Naive thymus-derived CD4-positive, alpha-beta T cell (primary cell): ENCODE measurements at places on chromosomes 4 and X. TPM values are rescaled to one million over a fixed set of nuclear protein-coding genes. Genes with fewer than 3 reads are reported as not detected.
A peak's percentile ranks its signal among the peaks of the same experiment; 100 is the strongest.

DNA sequence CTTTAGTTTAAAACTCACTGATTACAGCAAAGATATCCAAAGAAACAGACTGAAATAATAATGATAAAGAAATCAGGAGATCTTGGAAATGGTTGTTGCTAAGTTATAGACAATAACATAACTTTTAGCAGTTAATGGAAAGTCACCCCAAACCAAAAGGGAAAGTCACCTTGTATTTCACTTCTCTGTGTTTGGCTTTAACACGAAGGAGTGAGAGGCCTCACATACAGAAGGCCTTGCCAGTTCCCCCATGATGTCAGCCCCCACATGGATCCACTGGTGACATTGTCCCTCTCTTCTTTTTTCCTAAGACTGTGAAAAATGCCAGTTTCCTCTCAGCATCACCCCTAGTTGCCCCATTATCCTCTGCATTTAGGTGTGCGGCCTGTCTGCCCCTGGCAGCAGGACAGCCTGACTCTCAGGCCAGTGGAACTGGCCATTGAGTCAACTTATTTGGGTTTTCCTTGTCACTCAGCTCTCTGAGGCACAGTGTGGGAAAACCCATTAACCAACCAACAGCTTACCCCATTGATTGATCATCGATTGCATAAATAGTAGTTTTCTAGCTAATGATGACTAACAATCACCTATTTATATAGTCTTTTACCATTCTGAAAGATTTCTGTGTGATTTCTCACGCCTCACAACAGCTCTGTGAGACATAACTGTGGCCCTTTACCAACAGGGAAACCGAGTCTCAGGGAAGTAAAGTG, 308.1 kb downstream of the PTTG2 start:
- H3K4me1 ChIP-seq: no peaks in the 10 kb centered on the region
- H3K4me3 ChIP-seq: no peak overlapping the region
- H3K36me3 ChIP-seq: no peaks in the 10 kb centered on the region
- no peaks in the 10 kb centered on the region for H3K27me3 ChIP-seq
- no peak overlapping the region for H3K27ac ChIP-seq

ZNF630 gene
- polyA plus RNA-seq: 0.60 TPM

NDST3 gene
- not detected for polyA plus RNA-seq

TMEM156 gene
- polyA plus RNA-seq: 37.0 TPM

ADH4 gene
- not detected for polyA plus RNA-seq

DNA sequence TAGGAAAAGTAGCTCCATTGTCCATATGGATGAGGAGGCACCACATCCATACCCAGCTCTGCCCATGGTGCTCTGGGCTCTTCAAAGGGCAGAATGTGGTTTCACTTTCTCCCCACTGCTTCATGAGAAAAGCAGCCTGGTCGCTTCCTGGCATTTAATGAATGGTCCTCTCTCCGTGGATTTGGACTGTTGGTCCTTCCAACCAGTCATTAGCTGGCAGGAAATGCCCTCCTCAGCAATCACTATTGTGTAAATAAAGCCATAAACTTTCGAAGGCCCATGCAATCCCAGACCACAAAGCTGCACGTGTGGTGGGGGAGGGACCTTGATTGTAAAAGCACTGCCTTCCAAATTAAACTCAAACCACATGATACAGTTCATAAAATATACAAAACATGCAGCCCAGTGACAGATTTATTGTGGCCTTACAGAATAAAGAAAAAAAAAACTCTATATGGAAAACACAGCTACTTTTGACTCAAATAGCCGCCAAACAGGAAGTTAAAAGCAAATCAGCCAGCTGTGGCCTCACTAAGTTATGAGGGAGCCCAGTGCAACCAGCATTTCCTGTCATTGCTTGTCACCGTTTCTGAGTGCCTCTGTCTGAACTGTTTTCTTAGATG, 8.1 kb downstream of the MBNL3 start:
- H3K4me3 ChIP-seq: peak overlapping the region; percentile 58
- H3K27ac ChIP-seq: peak overlapping the region; percentile 69
- no peaks in the 10 kb centered on the region for H3K36me3 ChIP-seq
- no peaks in the 10 kb centered on the region for H3K27me3 ChIP-seq
- H3K4me1 ChIP-seq: peaks cover 23% of the 10 kb centered on the region
- DNase-seq: peak; percentile 57

SMIM9 gene
- polyA plus RNA-seq: not detected

DNA sequence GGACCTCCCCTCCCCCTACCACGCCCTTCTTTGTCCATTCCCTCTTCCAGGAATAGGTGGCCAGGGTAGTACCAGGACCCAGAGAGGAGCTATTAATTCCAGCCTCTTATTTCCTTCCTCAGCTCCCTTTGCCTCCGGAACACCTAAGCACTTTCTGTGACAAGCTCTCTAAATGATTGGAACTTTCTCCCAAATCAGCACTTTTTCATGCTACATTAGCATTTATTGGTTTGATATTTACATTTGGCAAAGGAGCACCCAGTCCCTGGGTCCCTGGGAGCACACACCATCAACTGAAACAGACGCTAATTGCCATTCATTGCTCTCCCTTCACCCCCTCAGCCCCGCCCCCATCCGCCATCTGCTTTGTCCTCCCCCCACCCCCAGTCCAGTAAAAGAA, 182.0 kb upstream of the BCOR start:
- H3K4me1 ChIP-seq: peaks cover 16% of the 10 kb centered on the region
- no peaks in the 10 kb centered on the region for H3K27me3 ChIP-seq
- no peak overlapping the region for H3K4me3 ChIP-seq

HPRT1 gene
- polyA plus RNA-seq: 89.8 TPM

DNA sequence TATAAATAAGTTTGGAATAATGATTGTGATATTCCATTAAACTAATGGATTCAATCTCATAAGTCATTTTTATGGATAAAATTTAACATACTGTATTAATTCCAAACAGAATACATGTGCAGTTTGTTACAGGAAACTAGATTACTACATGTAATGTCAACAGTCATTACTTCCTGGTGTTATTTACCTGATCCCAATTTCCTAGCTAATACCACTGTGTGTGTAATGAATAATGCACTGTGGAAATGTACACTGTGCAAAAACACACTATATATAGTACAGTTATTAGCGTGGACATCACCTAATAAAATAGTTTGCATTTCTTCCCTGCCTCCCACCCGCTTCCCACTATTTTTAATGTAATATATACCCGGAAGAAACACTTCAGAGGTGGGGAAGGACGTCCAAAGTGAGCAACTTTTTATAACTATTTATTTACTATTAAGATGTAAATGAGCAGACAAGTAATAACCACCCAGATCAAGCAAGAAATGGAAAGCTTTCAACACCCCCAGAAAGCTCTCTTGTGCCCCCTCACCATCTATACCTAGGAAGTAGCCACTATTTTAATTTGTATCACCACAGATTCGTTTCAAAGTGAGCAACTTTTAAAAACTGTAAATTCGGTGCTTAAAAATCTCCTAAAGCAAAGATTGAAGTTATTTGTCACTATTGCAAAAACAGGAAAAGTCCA, 219.1 kb downstream of the THOC2 start:
- DNase-seq: no peak
- no peak overlapping the region for H3K4me3 ChIP-seq
- no peaks in the 10 kb centered on the region for H3K27me3 ChIP-seq
- no peaks in the 10 kb centered on the region for H3K36me3 ChIP-seq
- no peak overlapping the region for H3K27ac ChIP-seq

GRCh38 chrX:40310016-40310415, 212.3 kb upstream of the BCOR start:
- no peaks in the 10 kb centered on the region for H3K4me1 ChIP-seq
- H3K36me3 ChIP-seq: no peaks in the 10 kb centered on the region
- H3K27me3 ChIP-seq: no peaks in the 10 kb centered on the region
- no peak overlapping the region for H3K4me3 ChIP-seq
- no peak for DNase-seq

SSX4 gene
- polyA plus RNA-seq: not detected

DOK7 gene
- not detected for polyA plus RNA-seq

CDKL2 gene
- 0.18 TPM for polyA plus RNA-seq

GRCh38 chr4:6403400-6403685, 69.1 kb downstream of the PPP2R2C start:
- no peaks in the 10 kb centered on the region for H3K4me1 ChIP-seq
- no peak for DNase-seq
- no peak overlapping the region for H3K4me3 ChIP-seq
- H3K27me3 ChIP-seq: no peaks in the 10 kb centered on the region
- no peaks in the 10 kb centered on the region for H3K36me3 ChIP-seq

DNA sequence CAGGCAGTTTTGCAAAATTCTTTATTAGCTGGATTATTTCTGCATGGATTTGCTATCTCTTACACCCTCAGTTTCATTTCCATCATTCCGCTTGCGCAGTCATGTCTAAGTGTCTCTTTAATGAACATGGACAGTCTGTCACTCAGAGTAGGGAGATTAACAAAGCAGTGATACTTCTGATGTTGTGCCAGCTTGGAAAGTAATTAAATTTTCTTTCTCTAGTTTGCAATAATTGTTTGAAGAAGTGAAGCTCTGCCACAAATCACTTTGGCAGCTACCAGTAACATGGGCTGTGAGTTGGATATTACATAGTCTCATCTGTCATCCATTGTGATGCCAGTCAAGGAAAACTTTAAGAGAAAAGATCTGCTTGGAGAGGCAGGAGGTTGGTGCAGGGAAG, 324.8 kb upstream of the NWD2 start:
- no peak for DNase-seq
- no peak overlapping the region for H3K27ac ChIP-seq
- no peak overlapping the region for H3K4me3 ChIP-seq
- no peaks in the 10 kb centered on the region for H3K4me1 ChIP-seq
- H3K36me3 ChIP-seq: no peaks in the 10 kb centered on the region

- no peaks in the 10 kb centered on the region for H3K4me1 ChIP-seq
- H3K4me3 ChIP-seq: no peak overlapping the region
- no peak overlapping the region for H3K27ac ChIP-seq
Measured at GRCh38 chr4:187364851-187365250, 630.7 kb upstream of the ZFP42 start.

- H3K27me3 ChIP-seq: no peaks in the 10 kb centered on the region
- H3K4me3 ChIP-seq: no peak overlapping the region
- H3K36me3 ChIP-seq: no peaks in the 10 kb centered on the region
- no peak for DNase-seq
- peaks cover 17% of the 10 kb centered on the region for H3K4me1 ChIP-seq
Measured at GRCh38 chr4:152462695-152463094, 73.2 kb downstream of the FBXW7 start.

DNA sequence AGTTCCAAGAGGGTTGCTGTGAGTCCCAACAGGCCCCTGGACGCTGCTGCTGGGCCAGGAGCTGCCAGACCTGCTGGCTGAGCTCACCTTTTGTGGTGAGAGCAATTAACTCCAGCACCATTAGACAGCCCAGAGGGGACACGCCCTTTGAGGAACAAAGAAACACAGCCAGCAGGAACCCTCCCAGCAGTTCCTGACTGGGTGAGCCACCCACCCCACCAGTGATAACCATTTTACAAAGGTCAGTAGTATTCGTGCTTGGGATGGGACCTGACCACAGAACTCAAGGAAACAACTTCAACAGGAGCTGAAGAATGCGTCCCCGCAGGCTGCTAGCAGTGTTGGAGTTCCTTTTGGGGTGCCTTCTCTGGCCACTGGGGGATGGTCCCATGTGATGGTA, 38.8 kb upstream of the AFAP1 start:
- H3K36me3 ChIP-seq: no peaks in the 10 kb centered on the region
- H3K27me3 ChIP-seq: no peaks in the 10 kb centered on the region
- H3K4me1 ChIP-seq: no peaks in the 10 kb centered on the region
- H3K4me3 ChIP-seq: no peak overlapping the region

GAGE12E gene
- not detected for polyA plus RNA-seq

- DNase-seq: no peak
- no peak overlapping the region for H3K4me3 ChIP-seq
- no peaks in the 10 kb centered on the region for H3K27me3 ChIP-seq
Measured at GRCh38 chrX:42107495-42108488, 184.4 kb upstream of the CASK start.

- H3K4me3 ChIP-seq: no peak overlapping the region
- no peaks in the 10 kb centered on the region for H3K27me3 ChIP-seq
- H3K27ac ChIP-seq: no peak overlapping the region
Measured at GRCh38 chr4:106676173-106676921, 307.8 kb upstream of the GIMD1 start.

FAM114A1 gene
- polyA plus RNA-seq: not detected

DNA sequence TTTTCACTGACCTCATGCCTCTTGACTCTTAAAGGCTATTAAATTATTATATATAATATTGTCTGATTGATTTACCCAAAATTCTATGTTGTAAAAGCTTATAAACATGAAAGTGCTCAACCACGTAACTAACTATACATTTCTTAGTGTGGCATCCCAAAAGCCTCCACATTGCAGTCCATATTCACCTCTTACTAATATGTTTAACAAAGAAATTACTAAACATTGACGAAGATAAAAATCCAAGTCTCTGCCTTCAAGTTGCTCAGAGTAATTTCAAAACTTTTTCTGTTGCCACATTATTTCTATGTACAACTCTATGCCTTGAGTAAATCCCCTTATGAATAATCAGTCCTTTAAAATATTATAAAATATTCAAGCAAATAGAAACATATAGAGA, 14.4 kb downstream of the DDIT4L start:
- no peak overlapping the region for H3K27ac ChIP-seq
- no peaks in the 10 kb centered on the region for H3K36me3 ChIP-seq
- DNase-seq: no peak
- no peaks in the 10 kb centered on the region for H3K27me3 ChIP-seq

CC2D2A gene
- not detected for polyA plus RNA-seq

DNA sequence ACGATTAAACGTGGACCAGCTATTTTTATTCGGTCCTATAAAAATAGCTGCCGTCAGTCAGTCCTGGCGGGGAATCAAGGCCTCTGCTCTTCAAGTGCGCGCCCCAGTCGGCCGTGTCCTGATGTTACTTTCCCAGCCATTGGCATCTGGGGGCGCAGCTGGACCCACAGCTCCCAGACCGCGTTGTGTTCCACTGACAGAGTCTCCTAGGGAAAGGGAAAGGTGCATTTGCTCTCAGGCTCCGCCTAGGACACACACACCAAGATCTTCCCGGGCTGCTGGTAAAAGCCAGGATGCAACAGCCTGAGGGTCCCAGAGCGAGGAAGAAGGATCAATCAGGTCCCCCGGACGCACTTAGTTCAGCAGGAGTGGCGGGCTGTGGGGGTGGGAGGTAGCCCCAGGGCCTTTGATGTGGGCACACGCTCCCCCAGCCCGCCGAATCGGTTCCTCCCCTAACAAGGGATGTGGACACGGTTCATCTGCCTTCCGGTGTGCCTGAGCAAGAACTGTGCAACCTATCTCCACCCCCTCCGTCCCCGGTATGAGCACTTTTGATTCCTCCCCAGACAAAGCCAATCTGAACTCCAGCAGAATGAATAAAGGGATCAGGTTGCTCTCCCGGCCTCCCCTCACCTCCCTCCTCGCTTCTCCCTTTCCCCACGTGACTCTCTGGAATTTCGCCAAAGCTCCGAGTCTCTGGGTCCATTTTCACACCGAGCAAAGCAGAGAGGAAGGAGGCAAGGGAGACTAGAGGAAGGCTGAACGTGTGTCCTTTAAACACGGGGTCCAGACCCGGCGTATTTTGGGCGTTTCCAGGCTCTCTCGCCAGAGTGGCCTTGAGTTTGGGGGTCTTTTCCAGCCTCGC, 626 bp upstream of the FRAS1 start:
- H3K36me3 ChIP-seq: no peaks in the 10 kb centered on the region
- peaks cover 3% of the 10 kb centered on the region for H3K27me3 ChIP-seq
- H3K4me1 ChIP-seq: peaks cover 14% of the 10 kb centered on the region
- H3K27ac ChIP-seq: no peak overlapping the region
- peak overlapping the region; percentile 57 for H3K4me3 ChIP-seq
- DNase-seq: no peak

- no peaks in the 10 kb centered on the region for H3K4me1 ChIP-seq
- no peaks in the 10 kb centered on the region for H3K27me3 ChIP-seq
- H3K4me3 ChIP-seq: no peak overlapping the region
- H3K27ac ChIP-seq: no peak overlapping the region
Measured at GRCh38 chr4:21067351-21067750, 367.1 kb downstream of the PACRGL start.

KCND1 gene
- 0.07 TPM for polyA plus RNA-seq

SPANXB1 gene
- polyA plus RNA-seq: not detected

F11 gene
- not detected for polyA plus RNA-seq
